Stimulated activated CD4-positive, alpha-beta T cell treated with anti-CD3 and anti-CD28 coated beads, Interleukin-1b, Interleukin-23, amount 100 ng/mL, for 1 hour (primary cell): ENCODE measurements at places on chromosomes 5 and 9.

GRCh38 chr5:169567079-169567478 lies 16.5 kb upstream of the SPDL1 start:
- DNase-seq: no peak

DNA sequence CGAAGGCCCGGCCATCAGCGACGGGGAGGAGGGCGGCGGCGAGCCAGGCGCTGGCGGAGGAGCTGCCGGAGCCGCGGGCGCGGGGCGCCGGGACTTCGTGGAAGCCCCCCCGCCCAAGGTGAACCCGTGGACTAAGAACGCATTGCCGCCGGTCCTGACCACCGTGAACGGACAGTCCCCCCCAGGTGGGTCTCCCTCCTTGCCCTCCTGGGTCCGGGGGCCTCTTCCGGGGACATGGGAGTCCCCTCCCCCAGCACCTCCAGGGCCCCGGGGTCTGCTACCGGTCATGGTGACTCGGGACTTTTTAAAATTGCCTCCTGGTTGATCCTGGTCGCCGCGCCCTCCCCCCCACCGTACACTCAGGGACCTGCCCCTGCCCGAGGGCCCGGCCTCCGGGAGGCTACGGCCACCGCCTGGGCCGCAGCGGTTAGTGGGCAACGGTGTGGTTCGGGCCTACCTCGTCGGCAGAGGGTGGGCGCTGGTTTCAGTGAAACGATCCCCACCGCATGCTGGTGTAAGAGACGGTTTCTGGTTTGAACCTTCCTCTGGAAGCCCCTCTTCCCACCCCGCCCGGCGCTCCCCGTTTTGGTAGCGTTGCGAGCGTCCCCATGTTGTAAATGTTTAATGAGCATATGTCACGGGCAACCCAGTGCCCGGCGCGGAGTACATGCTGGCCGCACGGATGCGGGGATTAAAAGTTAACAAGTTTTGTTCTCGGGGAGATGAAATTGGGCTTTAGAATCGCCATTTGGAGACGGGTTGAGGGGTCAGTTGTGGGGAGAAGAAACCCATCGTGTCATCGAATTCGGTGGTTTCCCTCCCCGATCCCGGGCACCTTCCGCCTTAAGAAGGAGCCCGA lies 1.1 kb downstream of the LARP1 start:
- DNase-seq: no peak

DNA sequence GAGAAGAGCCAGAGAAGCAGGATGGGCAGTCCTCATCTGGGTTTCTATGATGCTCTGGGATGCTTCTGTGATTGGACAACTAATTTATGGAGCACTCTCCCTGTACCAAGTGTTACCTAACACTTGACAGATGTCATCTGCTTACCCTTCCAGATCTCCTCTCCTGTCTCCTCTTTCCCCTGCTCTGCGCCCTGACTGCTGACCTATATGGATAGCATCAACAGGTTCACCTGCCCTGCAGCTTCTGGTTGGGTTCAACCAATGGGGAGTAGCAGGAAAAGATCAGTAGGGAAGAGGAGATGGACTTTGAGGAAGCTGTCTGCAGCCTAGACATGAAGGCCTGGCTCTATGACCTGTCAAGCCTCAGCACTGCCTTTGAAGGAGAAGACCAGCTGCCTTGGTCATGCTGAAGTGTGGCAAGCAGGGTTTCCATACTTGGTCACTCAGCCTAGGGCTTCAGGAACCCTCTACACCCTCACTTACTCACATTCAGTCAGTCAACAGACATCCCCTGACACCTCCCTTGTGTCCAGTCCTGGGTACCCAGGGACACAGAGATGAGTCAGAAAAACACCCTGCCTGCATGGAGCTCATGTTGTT lies 11.3 kb upstream of the P4HA2 start:
- DNase-seq: no peak

DNA sequence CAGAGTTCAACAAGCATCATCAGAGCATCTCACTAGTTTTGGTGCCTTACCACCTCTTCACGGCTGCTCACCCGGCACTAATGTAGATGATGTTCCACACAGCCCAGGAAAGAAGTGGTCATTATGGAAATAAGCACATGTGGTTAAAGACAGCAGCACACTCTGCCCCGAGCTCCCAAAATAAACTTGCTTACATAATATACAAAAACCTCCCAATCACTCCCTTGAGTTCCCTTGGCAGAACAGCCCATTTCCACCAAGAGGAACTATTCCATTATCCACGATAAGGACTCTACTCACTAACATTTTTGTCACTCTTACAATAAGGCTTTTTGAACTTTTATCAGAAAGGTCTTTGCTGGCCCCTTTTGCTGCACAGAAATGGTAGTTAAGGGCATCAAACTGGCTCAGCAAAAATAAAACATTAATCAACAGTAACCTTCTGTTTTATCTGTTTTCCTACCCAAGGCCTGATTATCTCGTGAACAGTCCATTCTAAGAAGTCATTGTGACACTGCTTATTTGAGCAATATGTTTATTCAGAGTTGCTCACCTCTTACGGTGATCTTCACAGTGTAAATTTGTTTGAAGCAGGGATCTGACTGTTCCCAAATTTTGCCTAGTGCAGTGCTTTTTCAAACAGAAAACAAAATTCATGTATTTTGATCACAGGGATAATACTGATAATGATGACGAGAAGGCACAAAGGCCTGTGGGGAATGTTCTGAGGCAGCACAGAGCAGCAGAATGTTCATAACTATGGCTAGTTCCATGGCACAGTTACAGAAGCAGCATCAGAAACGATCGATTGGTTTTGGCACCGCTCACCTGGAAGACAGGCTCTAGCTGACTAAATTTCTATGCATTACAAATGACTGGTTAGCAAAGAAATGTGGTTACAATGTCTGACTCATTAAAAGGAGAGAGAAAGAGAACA lies 399.8 kb upstream of the PIK3R1 start:
- no peak for DNase-seq

- no peak for DNase-seq
Measured at GRCh38 chr5:98130261-98131035, 643.0 kb upstream of the RGMB start.

DNA sequence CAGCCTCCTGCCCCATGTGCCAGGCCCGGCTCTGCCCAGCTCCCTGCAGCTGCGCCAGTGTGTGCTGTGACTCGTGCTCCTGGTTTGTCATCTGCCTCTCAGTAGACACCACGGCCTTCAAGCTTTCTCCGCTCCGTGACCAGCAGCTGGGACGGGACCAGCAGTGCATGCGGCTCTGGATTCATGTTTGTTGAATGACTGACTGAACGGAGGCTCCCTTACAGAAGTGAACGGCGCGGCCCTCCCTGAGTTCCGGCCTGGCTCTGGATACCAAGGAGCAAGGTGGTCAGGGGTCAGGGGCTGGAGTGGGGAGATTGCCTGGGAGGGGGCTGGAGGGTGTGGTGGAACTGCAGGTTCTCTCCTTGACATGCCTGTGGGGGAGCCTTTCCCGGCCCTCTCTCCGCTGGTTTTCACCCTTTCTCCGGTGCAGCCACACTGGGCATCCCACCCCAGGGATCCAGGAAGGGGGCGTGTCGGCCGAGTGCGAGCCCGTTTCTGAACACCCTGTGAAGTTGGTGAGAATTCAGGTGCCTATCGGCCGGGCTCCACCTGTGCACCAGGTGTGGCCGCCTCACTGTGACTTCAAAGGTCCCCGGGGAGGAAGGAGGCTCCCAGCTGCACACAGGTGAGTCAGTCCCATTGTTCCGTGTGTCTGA lies 11.1 kb upstream of the CEP72 start:
- no peak for DNase-seq

GRCh38 chr5:133396814-133397213 lies 215.5 kb downstream of the FSTL4 start:
- DNase-seq: no peak

DNA sequence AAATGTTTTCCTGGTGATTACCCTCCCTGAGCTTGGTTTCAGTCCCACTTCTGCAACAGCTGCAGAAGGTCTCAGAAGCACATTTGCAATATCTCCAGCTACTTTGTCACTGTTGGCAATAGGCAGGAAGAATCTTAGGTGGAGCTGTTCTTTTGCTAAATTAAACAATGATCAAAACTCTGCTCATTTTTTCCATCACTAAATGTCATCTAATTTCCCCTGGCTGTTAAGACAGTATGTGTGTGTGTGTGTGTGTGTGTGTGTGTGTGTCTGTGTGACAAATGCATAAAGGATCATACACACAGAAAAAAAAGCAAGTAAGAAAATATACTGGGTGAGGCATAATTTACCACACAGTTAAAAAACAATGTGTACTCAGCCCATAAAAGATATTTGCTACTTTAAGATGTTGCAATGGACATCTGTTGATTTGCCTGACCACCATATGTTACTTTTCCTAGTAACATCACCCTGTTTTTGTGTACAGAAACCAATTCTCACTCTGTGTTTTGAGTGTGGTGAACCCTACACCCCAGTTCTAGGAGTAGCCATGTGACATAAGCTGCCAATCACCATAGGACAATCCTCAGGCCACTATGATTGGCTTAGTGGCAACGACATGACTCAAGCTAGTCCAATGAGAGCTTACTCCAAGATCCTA lies 572.6 kb upstream of the CLINT1 start:
- no peak for DNase-seq

DNA sequence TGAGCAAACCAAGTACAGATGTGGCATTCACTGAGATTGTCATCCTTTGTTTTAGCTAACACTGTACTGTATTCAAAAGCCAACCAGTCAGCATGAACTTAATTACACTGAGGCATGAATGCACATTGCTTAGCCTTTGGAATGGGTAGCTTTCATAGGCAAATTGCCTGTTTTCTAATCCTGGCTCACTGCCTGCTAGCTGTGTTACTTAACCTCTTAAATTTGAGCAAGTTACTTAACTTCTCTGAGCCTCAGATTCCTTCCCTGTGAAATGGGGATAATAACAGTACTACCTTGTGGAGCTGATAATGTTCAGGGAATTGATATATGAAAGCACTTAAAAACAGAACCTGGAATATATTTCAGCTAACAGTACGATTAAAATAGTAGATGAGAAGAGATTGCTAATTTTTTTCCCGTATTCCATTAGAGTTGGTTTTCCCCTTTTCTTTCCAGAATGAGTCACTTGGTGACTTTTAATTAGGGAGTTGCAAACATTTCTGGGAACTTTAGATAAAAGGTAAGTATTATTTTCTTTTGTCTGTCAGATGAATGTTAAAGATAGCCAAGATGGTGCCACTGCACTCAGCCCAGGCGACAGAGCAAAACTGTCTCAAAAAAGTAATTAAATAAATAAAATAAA lies 43.9 kb downstream of the ARRDC3 start:
- DNase-seq: no peak
